ENCODE measurements at places on chromosomes 2 and 18.

GRCh38 chr2:178271629-178272333 is 77.5 kb downstream of the OSBPL6 start:
- no peak for DNase-seq

- no peak for DNase-seq
Measured at GRCh38 chr2:215290980-215291599, 20.8 kb upstream of the ATIC start.

- no peak for DNase-seq
Measured at GRCh38 chr2:173740639-173741038, 224.5 kb downstream of the SP3 start.

DNA sequence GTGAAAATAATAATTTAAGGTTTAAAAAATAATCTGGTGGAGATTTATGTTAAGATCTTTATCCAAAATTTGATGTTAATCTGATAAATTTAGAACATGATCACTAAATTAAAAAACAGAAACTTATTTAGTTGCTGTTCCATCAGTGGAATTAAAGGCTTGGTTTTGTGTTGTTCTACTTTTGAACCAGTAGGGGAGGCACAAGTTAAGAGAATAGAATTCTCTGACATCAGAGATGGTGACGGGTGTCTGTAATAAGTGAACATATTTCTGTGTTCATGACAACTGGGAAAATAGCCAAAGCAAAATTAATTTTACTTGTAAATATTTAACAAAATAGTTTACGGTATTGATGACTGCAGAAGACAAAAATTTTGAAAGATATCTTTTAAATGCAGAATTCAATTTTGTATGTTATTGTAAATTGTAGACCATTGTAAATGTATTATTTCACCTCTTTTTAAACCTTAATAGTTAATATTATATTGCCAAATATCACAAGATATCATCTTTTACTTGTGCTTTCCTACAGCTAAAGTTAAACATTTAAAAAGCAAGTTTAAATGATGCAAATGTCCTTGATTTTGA is 106.0 kb downstream of the UBR3 start:
- DNase-seq: no peak

DNA sequence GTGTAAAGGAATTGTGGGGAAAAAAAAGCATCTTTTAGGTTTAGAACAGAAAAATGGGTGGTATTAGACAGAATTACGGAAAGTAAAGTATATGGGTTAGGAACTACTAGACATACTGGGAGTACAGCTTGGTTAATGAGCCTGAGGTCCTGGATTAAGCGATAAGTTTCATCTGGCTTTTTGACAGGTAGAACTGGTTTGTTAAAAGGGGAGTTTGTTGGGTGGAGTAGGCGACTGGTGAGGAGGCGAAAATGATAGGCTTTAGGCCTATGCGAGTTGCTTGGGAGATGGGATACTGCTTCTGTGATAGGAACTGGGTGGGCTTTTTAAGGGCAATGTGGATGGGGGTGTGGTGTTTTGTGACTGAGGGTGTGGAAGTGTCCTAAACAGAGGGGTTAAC is 56.5 kb downstream of the KYNU start:
- DNase-seq: no peak

DNA sequence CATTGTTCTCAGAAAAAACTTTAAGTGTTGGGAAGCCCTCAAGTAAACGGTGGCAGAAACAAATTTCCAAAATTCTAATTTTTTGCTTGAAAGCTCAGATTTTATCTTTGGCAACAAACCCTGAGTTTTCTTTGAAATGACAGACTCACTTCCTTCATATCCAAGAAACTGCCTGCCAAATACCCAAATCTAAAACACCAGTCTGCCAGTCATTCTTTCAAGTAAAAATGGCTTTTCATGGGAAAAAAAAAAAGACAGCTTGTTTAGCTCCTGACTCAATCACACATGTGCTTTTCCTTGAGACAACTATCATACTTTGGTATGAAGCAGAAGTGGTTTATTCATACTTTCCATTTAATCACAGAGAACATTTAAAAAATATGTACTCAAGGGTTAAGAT is 40.6 kb upstream of the CSRNP3 start:
- no peak for DNase-seq
